ENCODE measurements at places on chromosomes 4 and X.

GRCh38 chrX:65900850-65901844, 138.7 kb downstream of the VSIG4 start:
- no peak for DNase-seq

GRCh38 chr4:53702334-53703266, 111.3 kb upstream of the LNX1 start:
- DNase-seq = peak; percentile 79

DNA sequence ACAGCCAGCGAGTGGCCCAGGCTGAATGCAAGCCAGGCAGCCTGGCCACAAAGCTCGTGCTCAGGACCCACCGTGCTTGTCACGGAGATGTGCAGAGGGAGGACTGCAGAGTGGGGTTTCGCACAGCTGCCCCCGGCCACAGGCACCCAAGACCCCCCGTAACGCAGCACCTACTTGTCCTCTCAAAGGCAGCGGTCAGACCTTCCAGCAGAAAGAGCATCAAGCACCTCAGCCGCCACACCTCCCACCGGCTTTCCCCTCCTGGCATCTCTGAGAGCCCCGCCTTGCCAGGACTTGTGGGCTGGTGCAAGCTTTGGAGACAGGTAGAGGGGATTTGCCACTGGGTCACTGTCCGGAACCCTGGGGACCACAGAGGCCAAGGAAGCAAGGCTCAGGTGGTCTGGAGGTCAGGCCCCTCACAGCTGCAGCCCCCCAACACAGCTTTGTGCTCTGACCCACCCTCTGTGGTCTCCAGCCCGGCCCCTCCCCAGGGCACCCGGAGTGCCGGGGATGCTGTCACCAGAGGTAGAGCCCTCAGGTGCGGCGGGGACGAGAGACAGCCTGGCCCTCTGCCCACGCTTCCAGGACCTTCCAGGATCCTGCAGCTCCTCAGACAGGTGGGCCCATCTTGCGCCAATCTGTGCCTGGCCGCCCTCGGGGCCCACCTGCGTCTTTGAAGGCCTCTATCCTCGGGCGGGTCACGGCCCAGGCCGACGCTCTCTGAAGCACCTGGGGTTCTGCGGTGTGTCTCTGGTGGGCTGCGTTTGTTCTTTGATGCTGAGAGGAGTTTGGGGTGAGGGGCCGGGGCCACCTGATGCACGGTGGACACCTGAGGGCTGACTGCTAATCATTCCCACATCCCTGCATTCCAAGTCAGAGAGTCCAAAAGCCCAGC, 34.4 kb upstream of the HMX1 start:
- no peak for DNase-seq

GRCh38 chr4:74330295-74330750, 22.1 kb downstream of the EPGN start:
- no peak for DNase-seq

- DNase-seq = no peak
These were observed 104.9 kb downstream of the HS3ST1 start for GRCh38 chr4:11323771-11324170.

GRCh38 chr4:6403400-6403685, 69.1 kb downstream of the PPP2R2C start:
- DNase-seq = no peak

- peak; percentile 63 for DNase-seq
These were observed 108.3 kb downstream of the CDS1 start for GRCh38 chr4:84691170-84691691.

GRCh38 chr4:140027101-140027500, 126.9 kb downstream of the MAML3 start:
- no peak for DNase-seq

GRCh38 chr4:131091896-131092295, 1995.9 kb downstream of the C4orf33 start:
- peak; percentile 40 for DNase-seq

DNA sequence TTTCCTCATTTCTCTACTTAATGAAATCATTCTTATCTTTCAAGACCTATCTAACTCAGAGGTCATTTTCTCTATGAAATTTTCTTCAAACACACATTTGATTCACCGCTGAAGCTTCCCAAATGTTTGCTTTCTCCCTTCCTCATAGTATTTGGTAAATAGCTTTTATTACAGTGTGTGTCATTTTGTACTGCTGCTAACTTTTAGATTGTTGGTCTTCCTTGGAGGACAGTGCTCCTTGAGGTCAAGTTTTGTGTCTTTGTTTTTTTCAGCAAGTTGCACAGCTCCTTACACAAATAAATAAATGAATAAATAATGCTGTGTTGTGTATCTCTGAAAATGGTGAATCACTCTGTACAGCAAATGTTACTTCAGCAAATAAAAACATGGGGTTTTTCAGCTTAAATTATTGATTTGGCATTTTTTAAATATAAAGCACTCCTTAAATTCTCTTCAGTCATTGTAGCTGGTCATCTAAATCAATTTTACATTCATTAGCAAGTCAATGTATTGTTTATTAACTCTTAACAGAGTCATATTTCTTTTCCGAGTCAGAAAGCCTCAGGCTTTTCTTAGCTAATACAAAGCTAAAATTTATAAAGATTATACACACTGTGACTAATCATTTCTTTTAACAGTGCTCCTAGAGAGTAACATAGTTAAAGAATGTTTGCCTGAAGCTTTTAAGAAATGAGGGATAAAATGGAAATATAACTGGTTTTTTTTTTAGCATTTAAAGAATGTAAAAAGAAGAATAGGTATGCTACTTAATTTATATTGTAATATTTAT, 30.1 kb upstream of the MAD2L1 start:
- DNase-seq = no peak

DNA sequence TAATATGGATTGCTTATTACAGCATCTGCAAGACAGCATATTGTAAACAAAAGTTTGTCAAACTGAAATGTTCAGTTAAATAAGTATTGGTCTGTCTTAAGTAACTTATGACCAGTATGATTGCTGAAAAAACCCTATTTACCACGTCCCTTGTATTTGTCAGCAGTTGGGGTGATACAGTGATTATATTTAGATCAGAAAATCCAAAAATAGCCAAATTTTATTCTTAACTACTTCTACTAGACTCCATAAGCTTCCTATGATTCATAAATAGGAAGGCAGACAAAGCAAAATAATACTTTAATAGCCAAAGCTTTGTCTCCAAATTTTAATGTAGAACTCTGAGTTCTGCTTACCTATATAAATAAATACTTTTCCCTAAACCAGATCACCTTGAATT, 45.3 kb downstream of the TBCK start:
- DNase-seq = no peak

DNA sequence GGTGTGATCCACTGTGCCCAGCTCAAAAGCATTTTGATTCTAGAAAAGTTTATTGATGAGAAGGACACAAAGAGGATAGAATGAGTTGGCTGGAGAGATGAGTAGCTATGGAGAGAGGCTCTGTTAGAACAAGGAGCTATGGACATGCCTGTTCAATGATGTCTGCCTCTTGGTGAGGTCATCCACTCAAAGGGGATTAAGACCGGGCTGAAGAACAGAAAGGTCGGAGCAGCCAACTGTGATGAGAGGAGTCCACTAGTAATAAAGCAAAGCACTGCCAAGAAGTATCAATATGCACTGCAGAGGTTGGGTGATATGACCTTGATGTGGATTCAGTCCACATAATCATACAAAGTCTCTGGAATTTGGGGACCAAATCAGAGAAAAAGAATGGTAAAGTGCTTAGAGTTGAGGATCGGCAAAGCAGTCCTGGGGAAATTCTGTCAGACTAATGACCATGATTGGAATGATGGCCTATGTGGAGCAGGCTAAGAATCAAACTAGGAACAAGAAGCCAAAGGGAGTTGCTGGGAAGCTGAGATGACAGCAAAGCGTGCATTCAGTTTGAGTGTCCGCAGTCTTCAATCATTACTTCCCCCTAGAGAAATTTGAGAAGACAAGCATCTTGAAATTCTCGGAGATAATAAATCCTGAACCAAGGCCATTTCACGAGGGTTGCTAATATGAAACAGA, 55.7 kb upstream of the MMAA start:
- no peak for DNase-seq

- no peak for DNase-seq
These were observed 71.6 kb downstream of the FAM114A1 start for GRCh38 chr4:38939165-38939564.

Data from Ammon's horn (tissue), 1 donor.